Activated gamma-delta T cell treated with Interleukin-2 at 50 U/mL for 16 hours (primary cell): ENCODE measurements at places on chromosomes 6 and 20.

GRCh38 chr20:242905-243304, 14.6 kb upstream of the DEFB132 start:
- DNase-seq = no peak

DNA sequence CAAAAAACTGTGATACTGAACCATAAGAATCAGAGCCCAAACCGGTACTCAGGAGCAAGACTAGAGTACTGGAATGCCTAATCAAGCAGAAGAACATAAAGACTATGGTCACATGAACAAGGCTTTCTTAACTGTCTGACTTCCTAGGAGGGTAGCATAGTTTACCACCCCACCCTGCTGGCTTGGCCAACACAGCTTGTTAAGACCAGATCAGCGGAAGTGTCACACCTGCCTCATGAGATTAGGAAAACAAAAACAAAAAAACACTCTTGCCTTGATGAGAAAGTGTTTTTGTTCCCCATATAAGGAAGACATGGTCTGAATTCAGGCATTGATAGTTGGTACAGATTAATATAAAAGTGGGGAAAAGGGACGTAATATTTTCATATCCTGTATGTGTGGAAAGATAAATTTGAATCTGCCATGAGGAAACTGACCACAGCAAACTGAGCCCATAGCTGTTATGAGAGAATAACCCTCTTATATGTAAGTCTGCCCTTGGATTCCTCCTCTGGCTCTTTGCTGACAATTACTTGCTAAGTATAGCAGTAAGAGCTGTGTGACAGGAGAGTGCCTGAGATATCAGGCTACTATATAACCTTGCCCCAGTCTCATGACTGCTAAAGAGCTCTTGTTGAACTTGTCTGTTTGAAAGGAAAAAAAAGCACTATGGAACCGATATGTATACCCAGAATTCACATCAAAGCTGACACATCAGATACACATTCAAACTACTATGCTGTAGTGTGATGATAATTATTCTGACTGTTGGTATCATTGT, 197.1 kb downstream of the EPHA7 start:
- no peak for DNase-seq

DNA sequence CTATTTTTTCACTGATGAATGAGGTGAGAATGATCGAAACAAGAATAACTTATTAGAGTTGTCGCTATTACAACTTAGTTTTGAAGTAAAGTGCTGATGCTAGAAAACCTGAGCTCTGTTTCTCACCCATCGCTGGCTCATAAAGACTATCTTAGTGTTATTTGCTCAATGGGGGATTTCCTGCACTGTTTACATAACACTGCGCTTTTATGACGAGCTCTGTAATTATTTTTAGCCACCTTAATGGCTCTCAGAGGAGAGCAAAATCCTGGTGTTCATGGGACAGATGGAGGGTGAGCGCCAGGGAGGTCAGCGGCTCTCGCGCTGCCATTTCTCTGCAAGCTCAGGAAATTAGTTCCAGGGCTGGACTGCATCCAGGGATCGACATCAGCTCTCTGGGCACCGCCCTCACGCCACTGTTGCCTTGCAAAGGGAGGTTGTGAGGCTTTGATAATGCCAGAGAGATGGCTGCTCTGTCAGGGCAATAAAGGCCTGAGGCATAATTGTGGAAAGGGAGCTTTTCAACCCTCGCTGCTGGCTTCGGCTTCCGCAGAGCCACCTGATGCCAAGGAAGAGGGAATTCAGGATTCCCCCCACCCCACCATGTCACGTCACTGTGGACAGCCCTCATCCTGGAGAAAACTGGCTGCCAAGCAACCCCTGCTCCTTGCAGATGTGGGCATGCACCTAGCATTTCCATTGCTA, 72.0 kb downstream of the DACT2 start:
- DNase-seq = no peak

GRCh38 chr6:169568314-169569087, 133.3 kb downstream of the WDR27 start:
- no peak for DNase-seq

GRCh38 chr6:80280262-80281010, 174.0 kb downstream of the BCKDHB start:
- DNase-seq = no peak

GRCh38 chr6:1190366-1190765, 121.5 kb upstream of the FOXQ1 start:
- DNase-seq = no peak
